Karpas-422 (cell line): ENCODE measurements at places on chromosomes 7 and 10. TPM values are rescaled to one million over a fixed set of nuclear protein-coding genes. Genes with fewer than 3 reads are reported as not detected.

MACROH2A2 gene
- total RNA-seq = not detected in 2 replicates

MOGAT3 gene
- total RNA-seq = not detected in 2 replicates

NPSR1 gene
- not detected in 2 replicates for total RNA-seq

DDX21 gene
- total RNA-seq = 87.0 and 89.8 TPM in 2 replicates

WEE2 gene
- 0.04 TPM in 1 of 2 replicates, not detected in the other for total RNA-seq

VPS26A gene
- 9.4 and 28.3 TPM in 2 replicates for total RNA-seq

PAX2 gene
- total RNA-seq = not detected in 2 replicates

PLCE1 gene
- total RNA-seq = not detected in 2 replicates

BAG3 gene
- total RNA-seq = 0.97 and 1.4 TPM in 2 replicates

CTAGE4 gene
- not detected in 2 replicates for total RNA-seq

HTR7 gene
- total RNA-seq = 0.26 TPM in 1 of 2 replicates, not detected in the other

NKX2-3 gene
- not detected in 2 replicates for total RNA-seq

KCND2 gene
- not detected in 2 replicates for total RNA-seq

FAM24B gene
- 11.6 and 16.3 TPM in 2 replicates for total RNA-seq

VGF gene
- total RNA-seq = 0.86 and 1.4 TPM in 2 replicates

PNLIPRP2 gene
- total RNA-seq = not detected in 2 replicates

GIMAP2 gene
- total RNA-seq = 1.0 and 1.3 TPM in 2 replicates

ATG9B gene
- total RNA-seq = 0.78 and 1.6 TPM in 2 replicates

DPYSL4 gene
- total RNA-seq = 0.11 TPM in 1 of 2 replicates, not detected in the other

OR2A14 gene
- not detected in 2 replicates for total RNA-seq

ZNF789 gene
- total RNA-seq = 29.0 and 33.0 TPM in 2 replicates

LOXL4 gene
- total RNA-seq = not detected in 2 replicates
